ENCODE measurements at places on chromosomes 11 and 22. TPM values are rescaled to one million over a fixed set of nuclear protein-coding genes. Genes with fewer than 3 reads are reported as not detected.

The PIK3IP1 gene
- total RNA-seq, result 6.8 TPM

The TRIM48 gene
- not detected for total RNA-seq

The MMP12 gene
- 0.10 TPM for total RNA-seq

The XKR3 gene
- 0.14 TPM for total RNA-seq

The SCUBE2 gene
- not detected for total RNA-seq

The CEND1 gene
- not detected for total RNA-seq

The CREB3L1 gene
- 15.4 TPM for total RNA-seq

The SRSF8 gene
- total RNA-seq, result 0.41 TPM

The CADM1 gene
- 14.6 TPM for total RNA-seq

The ATG13 gene
- total RNA-seq, result 66.5 TPM

The NAGA gene
- total RNA-seq, result 11.5 TPM

The KCNK4 gene
- not detected for total RNA-seq

The MUC2 gene
- not detected for total RNA-seq

The OR5P2 gene
- total RNA-seq, result not detected

The C1QTNF4 gene
- total RNA-seq, result not detected

The OR8D2 gene
- total RNA-seq, result not detected

The TSGA10IP gene
- total RNA-seq, result not detected

The PRRG4 gene
- total RNA-seq, result 3.1 TPM

DNA sequence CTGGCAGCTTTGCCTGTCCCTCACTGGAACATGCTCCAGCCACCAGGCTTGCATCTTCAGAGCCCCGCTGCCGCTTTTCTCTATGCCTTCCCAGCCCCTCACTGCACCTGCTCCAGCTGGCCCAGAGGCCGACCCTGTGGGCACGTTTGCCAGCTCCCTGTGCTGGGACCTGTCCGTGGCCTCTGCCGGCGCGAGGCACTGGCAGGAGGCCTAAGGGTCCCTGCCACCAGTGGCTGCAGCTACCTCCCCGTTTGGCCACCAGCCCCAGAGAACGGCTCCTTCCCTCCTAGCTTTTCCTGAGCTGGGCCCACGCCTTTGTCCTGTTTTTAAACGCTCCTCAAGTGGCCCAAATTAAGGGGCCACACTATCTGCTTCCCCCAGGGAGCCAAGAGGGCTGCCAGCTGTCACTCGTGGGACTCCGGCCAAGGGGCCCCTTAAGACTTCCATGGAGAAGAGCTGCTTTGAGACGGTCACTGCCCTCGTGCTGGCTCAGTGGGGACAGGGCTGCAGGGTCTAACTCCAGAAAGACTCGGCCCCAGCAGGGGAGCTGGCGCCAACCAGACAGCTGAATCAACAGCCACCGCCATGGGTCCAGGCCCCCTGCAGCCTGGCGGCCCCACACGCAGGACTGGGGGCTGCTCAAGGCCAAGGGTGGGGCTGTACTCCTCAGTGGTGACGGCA is 24.6 kb upstream of the WNT7B start:
- peak; percentile 31 for DNase-seq

DNA sequence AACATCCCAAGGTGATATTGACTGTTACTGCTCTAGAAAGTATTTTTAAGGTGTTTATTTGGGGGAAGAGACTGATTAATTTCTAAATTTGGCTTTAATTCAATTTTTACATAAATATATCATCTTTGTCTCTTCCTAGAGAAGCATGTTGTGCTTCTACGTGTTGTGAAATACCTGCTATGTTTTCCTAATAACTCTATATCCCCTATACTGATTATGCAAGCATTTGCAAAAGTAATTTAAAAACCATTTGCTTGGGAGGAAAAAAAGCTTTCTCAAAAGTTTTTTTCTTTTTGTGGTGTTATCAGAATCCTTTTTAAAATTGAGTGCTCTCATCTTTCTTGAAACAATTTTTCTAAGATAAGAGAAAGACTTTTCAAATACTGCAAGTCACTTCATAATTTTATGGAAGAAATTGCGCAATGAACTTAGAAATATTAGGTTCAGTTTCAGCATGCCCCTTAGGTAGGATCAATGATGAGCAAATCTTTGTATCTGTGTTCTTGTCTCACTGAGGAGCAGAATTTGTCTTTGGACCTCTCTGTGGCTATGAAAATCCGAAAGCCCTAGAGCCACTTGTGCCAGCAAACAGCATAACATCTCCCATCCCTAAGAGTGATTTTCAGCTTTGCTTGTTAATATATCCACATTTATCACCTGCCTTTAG is 7.4 kb upstream of the BLID start:
- no peak for DNase-seq

GRCh38 chr22:49157529-49158339 is 669.9 kb downstream of the BRD1 start:
- DNase-seq, result no peak

- peak; percentile 16 for DNase-seq
Measured at GRCh38 chr11:33402066-33402465, 144.9 kb downstream of the HIPK3 start.

- no peak for DNase-seq
Measured at GRCh38 chr22:22076932-22077703, 94.5 kb upstream of the TOP3B start.

GRCh38 chr11:91860661-91861060 is 364.0 kb upstream of the FAT3 start:
- DNase-seq, result no peak

DNA sequence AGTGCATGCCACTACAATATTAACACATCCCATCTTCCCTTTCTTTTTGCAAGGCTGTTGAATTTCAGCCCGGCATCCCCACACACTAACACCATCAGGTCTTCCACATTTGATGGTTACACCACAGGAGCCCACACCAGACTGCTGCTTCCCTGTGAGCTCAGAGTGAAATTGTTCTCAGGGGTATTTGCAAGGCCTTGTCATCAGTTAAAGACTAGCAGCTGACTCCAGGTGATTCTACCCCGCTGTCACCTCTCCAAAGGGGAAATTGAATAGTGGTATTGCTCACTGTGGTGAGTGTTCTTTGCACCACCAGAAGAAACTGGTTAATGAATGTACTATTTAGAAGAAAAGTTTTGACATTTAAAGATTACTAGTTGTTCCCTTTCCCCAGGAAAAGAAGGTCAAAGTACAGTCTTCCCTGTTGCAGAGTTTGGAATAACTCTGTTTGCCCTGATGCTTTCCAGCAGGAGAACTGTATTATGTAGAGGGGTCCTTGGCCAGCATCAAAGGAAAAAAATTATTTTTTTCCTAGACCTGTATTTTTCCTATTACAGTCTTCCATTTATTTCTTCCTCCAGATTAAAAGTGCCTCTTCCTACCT is 41.9 kb downstream of the BID start:
- DNase-seq, result no peak

DNA sequence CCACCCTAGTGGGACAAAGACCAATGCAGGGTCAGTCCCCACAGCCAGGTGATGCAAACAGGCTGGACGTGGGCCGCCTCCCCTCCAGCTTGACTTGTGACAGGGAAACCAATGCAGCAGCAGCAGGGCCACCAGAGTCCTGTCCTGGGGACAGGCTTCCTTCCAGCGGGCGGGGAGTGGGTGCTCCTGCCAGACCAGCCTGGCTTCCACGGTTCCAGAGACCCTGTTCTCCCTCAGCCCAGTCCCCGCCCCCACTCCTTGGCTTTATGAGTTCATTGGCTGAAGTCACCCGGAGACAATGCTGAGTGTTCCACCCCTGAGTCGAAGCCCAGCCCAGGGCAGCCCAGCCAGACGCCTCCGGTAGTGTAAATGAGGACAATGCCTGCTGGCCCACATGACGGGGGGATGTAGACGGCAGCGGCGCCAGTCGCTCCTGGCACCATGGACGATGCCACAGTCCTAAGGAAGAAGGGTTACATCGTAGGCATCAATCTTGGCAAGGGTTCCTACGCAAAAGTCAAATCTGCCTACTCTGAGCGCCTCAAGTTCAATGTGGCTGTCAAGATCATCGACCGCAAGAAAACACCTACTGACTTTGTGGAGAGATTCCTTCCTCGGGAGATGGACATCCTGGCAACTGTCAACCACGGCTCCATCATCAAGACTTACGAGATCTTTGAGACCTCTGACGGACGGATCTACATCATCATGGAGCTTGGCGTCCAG is at the start of gene TSSK2:
Gene TSSK2, plus strand, starts transcription at position 350 of the 726 bp plus-strand sequence. Its CDS starts 92 bp downstream, at position 442.
- no peak for DNase-seq

DNA sequence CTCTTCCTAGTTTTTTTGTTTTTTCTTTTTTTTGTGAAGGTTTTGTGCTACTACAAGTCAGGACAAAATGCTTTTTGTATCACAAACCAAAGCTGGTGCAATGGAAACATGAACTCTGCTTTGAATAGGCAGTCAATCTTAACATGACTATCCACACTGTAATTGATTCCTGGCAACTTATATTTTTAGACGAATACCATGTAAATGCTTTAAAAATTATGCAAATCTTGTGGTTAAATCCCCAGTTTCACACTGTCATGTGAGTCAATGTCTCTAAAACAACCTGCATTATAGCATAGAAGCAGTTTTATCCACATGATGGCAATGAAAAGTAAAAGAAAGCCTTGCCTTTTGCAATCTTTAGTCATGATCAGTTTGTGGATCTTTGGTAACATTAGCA is 8.9 kb downstream of the TRPC6 start:
- DNase-seq, result no peak

- DNase-seq, result no peak
Measured at GRCh38 chr11:20760811-20761210, 91.4 kb downstream of the NELL1 start.

- peak; percentile 37 for DNase-seq
Measured at GRCh38 chr11:696955-697491, 1.4 kb downstream of the TMEM80 start.

DNA sequence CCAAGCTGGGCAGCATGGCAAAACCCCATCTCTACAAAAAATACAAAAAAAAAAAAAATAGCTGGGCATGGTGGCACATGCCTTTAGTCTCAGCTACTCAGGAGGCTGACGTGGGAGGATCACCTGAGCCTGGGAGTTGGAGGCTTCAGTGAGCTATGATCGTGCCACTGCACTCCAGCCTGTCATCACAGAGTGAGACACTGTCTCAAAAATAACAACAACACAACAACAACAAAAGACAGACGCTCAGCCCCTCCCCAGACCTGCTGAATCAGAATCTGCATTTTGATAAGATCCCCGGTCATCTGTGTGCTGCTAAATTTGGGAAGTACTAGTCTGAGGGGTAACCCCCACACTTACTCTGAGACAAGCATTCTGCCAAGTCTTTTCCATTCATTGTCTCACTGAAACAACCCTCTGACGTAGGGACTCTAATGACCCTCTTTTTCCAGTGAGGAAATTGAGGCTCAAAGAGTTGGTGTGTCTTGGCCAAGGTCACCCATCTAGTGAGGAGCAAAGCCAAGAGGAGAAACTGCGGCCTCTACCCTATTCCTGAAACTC is 7.5 kb downstream of the NEFH start:
- no peak for DNase-seq

GRCh38 chr11:11980841-11981308 is 27.6 kb downstream of the DKK3 start:
- DNase-seq, result peak; percentile 82

DNA sequence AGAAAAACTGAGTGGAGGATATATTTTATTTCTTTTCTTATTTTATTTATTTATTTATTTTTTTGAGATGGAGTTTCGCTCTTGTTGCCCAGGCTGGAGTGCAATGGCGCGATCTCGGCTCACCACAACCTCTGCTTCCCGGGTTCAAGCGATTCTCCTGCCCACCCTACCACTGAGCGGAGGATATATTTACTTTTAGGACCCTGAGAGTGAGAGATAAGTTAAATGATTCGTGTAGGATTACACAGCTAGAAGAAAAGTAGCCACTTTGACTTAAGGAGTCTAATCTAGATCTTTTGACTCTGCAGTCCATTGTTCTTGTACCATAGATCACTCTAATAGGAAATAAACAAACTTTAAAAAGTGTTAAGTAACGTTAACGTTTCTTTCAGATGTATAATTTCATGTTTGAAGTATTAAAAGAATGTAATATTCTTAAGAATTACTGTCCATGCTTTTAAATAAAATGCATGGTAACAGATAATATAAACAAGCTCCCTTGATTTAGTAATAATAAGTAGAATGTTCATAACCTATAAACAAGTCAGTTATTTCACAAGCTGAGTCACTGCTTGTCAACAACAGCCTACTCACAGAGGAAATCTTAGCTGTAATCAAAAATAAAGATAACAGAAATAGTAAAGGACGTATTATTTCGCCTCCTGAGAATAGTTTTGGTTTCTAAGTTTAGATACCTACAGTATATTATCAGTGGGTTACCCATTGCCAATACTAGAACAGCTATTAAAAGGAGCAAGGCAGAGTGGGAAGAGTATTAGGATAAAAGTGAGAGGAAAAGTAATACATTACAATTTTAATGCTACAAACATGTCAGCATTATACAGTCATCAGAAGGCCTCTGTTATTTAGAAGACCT is 18.6 kb downstream of the USP47 start:
- peak; percentile 11 for DNase-seq

GRCh38 chr11:45657496-45658260 is 7.7 kb downstream of the CHST1 start:
- DNase-seq, result no peak

DNA sequence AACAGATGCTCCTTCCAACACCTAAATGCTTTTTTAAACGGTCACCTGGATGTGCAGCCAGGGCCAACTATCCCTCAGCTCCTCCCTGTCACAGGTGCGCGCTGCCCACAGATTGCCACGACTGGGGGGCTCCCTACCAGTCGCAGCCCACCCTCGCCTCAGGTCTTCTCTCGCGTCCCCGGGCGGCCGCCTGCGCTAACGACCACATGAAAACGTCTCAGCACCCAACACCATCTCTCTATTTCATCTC is 469 bp downstream of the ZBED5 start:
- no peak for DNase-seq

DNA sequence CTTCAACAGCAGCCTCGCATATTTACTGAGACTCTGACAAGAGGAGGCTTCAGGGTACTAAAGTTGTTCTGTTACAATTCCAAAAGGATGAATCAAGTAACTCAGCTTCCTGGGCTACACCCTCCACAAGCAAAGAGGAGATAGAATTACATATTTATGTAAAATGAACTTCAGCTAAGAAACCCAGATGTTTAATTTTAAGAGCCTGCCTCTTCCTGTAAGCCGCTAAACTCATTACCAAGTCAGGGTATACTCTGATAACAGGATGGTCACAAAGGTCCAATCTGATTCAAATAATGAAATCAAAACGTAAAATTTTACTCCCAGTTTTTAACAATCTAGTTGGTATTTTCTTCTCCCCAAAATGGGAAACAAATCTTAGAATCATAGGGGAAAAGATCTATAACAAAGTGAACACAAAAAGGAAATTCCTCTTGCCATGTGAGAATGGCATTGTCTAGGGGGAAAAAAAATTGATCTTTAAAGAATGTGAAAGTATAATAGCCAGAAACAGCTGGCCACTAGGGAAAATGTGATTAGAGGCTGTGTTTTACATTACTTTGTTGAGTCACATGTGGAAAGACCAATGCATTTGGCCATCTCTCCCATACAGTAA is 30.9 kb downstream of the CHEK2 start:
- DNase-seq, result peak; percentile 14

GRCh38 chr11:110710628-110711381 is 1.4 kb downstream of the ARHGAP20 start:
- DNase-seq, result no peak

Data from A172 (cell line).